Uterus (tissue), 4 donors: ENCODE measurements at places on chromosomes 11 and 22.

DNA sequence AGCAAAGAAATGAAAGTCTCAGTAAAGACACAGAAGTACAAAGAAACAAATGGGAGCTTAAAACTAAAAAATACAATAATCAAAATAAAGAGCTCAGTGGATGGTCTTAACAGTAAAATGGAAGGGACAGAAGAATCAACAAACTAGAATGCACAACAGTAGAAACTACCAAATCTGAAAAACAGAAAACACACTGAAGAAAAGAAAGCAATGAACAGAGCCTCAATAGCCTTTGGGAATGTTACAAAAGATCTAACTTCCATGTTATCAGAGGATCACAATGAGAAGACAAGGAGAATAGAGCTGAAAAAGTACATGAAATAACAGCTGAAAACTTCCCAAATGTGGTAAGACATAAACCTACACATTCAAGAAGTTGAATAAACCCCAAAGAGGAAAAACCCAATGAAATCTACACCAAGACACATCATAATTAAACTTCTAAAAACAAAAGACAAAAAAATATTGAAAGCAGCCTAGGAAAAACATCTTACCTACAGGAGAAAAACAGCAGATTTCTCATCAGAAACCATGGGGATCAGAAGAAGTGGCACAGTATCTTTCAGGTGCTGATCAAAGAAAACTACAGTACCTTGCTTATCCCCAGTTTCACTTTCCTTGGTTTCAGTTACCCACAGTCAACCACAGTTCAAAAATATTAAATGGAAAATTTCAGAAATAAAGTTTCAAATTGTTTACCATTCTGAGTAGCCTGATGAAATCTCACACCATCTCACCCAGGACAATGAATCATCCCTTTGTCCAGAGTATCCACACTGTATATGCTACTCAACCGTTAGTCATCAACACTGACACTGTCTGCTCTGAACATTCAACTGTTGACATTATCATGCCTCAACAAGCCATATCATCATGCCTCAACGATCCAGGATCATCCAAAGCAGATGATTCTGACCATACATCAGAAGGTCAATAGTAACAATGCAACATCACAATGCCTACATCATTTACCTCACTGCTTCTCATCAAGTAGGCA is 22.2 kb downstream of the RRAS2 start:
- DNase-seq: no peak

- DNase-seq: no peak
Measured at GRCh38 chr22:29860006-29860766, 22.1 kb upstream of the ASCC2 start.

DNA sequence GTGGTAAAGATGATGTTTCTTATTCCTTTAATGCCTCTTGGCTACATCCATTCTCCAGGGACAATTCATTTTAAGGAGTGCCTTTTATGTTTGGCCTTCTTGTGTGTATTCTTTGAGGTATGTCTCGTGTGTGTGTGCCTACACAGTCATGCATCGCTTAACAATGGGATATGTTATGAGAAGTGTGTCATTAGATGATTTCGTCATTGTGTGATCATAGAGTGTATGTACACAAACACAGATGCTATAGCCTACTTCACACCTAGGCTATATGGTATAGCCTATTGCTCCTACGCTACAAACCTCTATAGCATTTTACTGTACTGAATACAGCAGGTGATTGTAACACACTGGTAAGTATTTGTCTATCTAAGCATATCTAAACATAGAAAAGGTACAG is 23.0 kb downstream of the ZNF202 start:
- no peak for DNase-seq

DNA sequence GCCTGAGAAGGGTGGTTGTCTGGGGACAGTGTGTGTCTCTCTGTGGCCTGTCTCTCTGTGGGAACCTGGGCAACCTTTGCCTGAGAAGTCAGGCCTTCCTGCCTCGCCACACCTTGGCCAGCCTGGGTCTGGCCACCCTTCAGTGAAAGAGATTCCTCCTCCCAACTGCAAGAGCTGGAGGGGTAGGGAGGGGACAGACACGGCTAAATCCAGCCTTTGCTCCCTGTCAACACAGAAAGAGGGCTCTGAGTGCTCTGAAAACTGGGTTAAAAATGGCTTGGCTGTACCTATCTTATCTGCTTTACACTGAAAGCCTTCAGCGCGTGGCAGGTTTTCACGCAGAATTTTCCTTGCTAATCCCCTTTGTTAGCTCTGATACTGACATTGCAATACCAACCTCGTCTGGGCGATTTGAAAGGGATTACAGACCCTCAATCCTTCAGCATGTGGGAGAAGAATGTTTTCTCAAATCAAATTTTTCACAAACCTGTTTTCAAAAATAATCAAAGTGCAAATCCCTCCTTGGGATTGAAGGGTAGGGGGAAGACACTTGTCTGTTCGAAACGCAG is 163.7 kb downstream of the DSCAML1 start:
- DNase-seq: no peak

GRCh38 chr11:45927684-45928413 is 5.4 kb downstream of the LARGE2 start:
- no peak for DNase-seq

- peak; percentile 32 for DNase-seq
Measured at GRCh38 chr11:86440305-86440716, 65.6 kb downstream of the CCDC81 start.

DNA sequence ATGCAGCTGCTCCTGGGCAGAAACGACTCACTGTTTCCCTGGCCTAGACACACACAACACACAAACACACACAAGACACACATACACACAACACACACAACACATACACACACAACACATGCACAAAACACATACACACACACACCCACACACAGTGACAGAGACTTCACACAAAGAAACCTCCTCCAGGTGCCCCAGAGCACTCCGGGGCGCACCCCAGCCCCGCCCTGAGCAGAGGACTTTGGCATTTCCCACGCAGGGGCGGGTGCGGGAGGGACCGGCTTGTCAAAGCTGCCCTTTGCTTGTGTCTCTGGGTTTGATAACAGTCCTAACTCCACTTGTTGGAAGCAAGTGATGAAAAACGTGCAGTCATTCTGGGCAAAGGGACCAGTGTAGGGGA is 6.5 kb downstream of the APOBEC3A start:
- no peak for DNase-seq

DNA sequence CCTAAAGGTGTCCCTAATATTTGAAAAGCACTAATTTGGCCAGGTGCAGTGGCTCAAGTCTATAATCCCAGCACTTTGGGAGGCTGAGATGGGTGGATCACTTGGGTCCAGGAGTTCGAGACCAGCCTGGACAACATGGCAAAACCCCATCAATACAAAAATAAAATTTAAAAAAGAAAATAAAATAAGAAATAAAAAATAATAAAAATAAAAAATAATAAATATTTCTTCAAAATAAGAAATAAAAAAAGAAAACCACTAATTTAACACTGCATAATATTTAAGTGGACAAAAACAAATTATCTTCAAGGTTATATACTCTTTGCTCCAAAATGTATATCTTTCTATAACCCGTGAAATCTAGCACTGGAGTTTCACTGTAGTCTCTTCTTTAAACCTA is 32.9 kb downstream of the CPT1A start:
- no peak for DNase-seq

GRCh38 chr11:128688031-128688713 is 5.7 kb upstream of the FLI1 start:
- DNase-seq: no peak

- no peak for DNase-seq
Measured at GRCh38 chr11:46755962-46756361, 36.9 kb downstream of the F2 start.

DNA sequence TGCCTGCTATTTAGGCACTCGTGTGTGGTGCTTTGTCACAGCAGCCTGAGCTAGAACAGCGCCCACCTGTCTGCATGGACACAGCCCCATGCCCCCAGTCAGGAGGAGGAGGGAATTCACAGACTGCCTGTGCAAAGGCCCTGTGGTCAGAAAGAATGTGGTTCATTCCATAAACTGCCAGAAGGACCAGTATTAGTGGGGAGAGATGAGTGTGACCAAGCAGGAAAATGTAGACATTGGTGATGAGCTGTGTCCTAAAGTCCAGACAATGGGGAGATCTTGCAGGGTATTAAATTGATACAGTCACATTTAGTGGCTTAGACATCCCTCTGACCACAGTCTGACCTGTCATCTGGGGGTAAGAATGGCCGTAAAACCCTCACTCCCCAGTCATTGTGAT is 83.7 kb upstream of the LINC01488 start:
- no peak for DNase-seq
